ENCODE measurements at places on chromosomes 2 and 18.

DNA sequence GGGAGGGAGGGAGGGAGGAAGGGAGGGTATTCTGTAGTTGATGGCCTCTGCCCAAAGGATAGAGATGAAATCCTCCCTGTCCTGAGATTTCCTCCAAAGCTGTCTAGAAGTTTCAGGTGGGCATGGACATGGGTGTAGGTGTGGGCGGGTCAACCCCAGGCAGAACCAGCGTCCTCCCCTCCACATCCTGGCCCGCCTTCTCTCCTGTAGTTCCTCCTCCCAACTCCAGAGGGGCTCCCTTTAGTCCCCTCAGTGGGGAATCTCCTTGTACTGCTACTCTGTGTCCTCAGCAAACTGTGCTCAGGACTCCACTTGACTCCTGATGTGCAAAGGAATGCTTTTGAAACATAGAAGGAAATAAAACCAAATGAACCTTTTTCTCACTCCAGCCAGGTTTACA is 88.1 kb downstream of the MRPS9 start:
- DNase-seq = no peak

GRCh38 chr2:111663471-111664274 is 220.3 kb downstream of the ANAPC1 start:
- DNase-seq = no peak

- peak; percentile 97 for DNase-seq
Measured at GRCh38 chr2:85888684-85889626, at the start of gene ST3GAL5. TSS of gene ST3GAL5 (minus strand) at chr2:85888990. CDS start at chr2:85888905, 85 bp downstream.

DNA sequence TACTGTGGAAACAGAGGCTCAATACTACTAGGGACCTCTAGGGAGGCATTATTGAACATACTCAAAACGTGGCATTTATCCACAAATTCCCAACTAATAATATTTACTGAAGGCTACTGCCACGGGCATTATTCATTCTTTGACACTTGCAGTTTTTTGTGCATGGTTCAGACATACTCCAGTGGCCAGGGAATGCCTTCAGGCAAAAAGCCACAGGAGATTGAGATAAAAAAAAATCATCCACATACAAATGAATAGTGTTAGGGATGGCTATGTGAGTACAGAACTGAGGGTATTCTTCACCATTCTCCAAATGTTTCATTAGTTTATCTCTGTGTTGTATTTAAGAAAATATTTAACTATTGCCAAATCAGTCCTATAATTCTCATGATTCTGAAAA is 974.9 kb upstream of the PIK3C3 start:
- DNase-seq = no peak

- no peak for DNase-seq
Measured at GRCh38 chr2:12317814-12318426, 398.8 kb upstream of the TRIB2 start.

Measured in SK-N-SH (cell line).